ENCODE measurements at places on chromosomes 1 and 21.

DNA sequence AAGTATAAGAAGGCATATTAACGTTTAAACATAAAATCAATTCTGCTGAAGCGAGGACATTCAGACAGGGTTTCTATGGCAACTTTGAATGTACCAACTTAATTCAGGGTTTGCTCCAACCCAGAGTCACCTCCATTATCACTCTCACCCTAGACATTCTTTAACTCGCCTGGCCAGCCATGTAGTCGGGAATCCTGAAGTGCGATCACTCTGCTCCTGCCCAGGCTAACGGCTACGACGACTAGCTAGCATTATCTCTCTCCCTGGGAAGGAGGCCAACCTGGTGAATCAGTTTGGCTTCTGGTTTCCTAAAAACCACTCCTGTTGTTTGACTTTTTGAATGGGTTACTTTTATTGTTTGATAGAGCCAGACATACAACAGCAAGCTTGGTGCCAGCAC, 38.9 kb upstream of the ZBTB18 start:
- peak; percentile 26 for DNase-seq

GRCh38 chr1:108041360-108042142, 76.6 kb upstream of the VAV3 start:
- no peak for DNase-seq

DNA sequence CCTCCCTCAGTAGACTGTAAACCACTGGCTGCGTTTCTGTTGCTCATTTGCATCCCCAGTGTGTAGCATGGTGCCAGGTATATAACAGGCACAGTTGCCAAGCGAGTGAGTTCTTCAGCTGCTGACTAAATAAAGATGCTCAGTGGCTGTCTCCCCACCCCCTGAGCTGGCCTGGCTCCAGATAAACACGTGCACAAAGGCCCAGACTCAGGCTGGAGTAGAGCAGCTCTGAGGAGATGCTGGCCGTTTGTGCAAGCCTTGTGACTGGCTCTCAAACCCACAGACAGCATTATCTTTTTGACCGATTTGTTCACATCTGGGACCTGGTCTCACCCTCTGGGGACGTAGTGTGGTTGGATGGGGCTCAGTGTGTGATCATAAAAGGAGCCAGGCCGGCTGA, 7.1 kb downstream of the CHRNB2 start:
- peak; percentile 13 for DNase-seq

DNA sequence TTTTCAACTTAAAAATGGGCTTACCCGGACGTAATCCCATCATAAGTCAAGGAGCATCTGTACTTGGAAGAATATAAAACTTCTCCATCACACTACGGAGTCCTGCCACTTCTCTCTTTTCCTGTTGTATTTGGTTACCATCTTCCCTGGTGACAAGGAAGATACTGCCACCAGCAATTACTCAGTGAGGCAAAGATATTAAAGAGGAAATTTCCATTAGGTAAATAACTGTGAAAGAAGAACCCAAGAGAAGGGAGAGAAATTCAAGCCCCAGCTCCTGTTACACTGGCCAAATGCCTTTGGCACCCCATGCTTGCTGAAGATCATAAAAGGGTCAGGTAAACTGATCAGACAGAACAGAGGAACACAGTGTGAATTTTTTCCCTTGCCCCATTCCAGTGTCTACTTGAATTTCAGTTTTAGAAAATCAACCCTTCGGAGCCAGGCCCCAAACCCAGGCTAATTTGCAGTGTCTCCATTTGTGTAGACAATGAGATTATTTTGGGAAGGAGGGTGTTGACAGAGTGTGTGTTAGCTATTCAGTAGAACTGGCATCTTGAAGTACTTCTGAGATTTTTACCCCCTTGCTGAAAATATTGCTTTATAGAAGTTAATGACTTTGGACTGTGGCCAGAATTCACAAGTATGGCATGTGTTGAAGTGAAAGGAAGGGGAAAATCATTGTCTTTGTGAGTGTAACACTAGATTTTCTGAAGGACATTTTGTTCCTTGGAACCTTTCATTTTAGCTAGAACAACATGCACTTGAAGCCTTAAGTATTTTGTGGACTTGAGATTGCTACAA, 167.1 kb downstream of the DHRS3 start:
- DNase-seq: no peak

DNA sequence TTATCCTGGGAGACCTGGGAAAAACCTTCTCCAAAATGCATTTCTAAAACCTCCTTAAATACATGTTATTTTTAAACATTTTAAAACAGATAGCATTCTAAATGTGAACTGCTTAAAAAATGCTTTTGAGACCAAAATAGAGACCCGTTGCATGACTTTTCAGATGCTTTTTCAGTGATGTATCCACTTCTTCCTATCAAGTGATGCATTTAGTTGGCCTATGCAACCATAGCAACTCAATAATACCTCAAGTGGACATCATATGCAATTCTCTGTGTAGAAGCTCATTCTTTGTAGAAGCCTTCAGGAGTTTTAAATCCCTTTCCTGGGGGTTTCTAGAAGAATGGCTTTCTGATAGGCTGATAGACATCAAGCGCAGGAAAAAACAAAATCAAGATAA, 94.5 kb upstream of the RAVER2 start:
- DNase-seq: peak; percentile 27

DNA sequence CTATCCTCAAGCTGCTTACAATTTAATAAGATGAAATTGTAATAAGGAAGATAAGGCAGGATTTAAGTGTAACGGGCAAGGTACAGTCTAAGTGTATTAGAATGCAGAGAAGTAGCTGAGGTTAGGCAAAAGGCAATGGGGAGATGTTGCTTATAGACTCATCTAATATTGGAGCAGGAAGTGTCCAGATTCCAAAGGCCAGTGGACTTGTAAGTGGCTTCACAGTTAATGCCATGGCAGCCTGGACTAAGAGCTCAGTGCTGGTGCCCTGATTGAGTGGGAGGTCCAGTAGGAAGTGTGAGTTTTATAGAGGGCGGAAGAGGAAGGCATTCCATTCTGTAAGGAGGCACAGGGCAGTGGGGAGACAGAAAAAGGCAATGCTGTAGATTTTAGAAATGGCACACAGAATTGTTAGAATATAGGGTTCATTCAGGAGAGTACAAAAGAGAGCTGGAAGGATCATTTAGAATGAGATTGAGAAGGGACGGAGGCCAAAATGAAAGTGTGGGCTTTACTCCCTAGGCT, 12.6 kb downstream of the MAP3K21 start:
- DNase-seq: no peak

DNA sequence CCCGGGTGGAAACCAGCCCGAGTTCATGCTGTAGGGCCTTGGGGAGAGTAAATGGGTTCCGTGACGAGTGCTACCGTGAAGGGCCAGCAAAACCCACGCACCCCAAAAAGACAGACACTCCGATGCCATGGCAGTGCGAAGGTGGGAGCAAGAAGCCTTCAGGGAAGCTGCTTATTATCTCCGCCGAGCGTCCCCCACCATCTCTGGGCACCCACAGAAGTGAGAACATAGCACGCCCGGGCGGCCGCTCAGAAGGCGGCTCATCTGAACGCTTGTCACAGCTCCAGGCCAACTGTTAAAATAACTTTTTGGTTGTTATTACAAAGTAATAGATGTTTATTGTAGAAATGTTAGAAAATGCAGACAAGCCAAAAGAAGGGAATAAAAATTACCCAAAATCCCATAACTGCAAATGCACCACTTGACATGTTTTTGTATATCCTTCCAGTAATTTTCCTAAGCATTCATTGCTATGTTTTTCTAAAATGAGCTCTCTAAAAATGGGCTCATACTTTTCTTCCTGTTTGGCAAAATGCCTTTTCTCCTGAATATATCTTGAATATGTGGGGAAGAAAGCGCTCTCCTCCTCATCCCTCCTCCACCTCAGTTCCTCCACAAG, 234.9 kb downstream of the NPHP4 start:
- DNase-seq: no peak

DNA sequence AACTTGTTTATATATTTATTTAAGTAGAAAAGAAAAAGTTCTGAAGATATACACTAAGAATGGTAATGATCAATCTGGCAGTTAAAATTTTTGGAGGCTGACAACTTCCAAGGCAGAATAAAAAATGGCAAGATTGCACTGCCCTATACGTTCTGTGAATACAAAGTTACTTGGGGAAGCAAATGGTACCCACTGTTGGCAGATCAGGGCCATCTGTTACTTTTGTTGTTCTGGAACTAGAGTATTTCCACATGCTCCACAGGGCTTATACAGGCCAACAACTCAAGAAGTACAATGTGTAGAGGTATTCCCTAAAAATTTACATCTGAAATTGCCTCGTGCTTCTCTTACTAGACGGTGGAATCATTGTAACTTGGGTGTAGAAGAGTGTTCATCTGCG, 53.2 kb downstream of the AHCTF1 start:
- no peak for DNase-seq

DNA sequence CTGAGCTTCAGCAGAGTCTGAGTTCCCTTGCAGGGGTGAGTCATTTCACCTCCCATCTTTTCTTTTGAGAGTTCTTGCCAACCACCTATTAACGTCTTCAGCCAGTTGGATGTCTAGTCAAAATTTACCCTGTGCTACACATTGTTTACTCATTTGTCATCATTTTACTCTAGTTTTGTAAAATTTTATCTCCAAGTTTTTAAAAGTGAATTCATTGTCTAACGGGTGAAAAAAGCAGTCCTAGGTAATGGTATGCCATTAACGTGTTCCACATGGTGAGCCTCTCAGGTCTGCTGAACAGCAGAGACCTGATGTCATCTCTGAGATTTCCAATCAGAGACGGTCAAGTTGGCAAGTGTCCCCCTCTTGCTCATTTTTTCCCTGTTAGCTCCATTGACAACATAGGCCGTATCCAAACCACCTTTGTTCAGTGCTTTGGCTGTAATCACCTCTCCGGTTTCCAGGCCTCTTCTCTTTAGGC, 85.4 kb downstream of the TBX15 start:
- DNase-seq: peak; percentile 38

DNA sequence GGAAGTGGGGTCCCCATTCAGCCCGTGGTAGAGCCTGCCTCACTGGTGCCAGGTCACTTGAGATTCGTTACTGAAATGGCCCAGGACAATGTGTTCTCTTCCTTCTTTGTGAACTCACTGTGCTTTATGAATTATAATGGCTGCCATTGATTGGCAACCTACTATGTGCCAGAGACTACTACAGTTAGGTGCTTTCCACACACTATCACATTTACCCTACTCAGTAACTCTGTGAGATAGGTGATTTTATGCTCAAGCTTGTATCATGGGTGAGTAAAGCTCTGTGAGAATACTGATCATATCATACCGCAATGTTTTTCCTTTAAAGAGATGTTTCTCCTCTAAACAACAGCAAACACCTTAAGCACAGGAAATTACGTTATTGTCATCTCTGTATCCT, 225.9 kb downstream of the SMYD3 start:
- DNase-seq: no peak

DNA sequence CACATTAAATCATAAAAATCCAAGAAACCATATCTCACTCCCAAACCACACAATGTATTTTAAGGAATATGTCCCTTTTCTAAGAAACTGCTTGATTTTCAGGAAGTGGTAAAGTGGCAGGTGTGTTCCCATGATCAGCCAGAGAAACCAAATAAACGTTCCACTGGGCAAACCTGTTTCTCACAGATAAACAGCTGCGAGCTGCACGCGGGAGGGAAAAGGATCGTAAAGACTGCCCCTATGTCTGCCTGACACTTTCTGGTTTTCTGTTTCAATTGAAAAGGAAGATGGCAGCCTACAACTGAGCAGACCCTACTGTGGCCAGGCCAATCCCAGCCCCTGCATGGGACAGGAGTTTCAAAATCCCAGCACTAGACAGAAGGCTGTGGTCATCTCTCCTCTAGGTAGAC, 36.6 kb downstream of the HIVEP3 start:
- no peak for DNase-seq

GRCh38 chr1:157739229-157739901, 37.6 kb downstream of the FCRL2 start:
- no peak for DNase-seq

GRCh38 chr21:38773099-38774061, 32.3 kb upstream of the ETS2 start:
- DNase-seq: peak; percentile 98

GRCh38 chr1:51636764-51637522, 20.1 kb downstream of the OSBPL9 start:
- peak; percentile 94 for DNase-seq

DNA sequence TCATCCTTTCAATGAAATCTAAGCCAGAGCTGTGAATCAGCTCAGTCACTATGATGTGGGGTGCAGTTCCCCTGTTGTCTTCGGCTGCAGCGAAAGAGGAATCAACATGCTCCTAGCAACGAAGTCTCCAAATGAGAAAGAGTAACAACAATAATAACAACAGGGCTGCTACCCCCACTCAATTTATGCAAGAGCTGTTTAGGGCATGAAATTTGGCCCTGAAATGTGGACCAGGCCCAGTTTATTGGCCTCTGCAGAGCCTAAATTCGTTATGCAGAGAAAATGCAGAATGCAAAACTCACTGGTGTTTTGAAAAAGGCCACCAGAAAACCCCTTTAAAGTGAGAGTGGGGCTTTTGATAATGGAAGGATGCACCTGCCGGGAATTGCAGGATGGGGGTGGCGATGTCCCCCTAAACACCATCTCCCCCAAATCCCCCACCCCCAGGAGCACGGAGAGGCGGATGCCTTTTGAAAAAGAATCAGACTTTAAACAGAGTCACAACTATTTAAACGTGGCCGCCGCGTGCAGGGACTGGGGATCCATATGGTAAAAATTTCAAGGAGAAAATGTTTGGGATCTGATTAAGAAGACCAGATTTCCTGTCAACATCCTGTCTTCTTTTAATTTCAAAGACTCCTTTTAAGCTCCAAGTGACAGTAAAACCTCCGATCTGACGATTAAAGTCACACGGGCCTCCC, 1.9 kb downstream of the RUNX3 start:
- no peak for DNase-seq
